ENCODE measurements at places on chromosomes 1 and 21.

GRCh38 chr1:41766546-41766945 lies 152.2 kb downstream of the HIVEP3 start:
- no peak for DNase-seq

DNA sequence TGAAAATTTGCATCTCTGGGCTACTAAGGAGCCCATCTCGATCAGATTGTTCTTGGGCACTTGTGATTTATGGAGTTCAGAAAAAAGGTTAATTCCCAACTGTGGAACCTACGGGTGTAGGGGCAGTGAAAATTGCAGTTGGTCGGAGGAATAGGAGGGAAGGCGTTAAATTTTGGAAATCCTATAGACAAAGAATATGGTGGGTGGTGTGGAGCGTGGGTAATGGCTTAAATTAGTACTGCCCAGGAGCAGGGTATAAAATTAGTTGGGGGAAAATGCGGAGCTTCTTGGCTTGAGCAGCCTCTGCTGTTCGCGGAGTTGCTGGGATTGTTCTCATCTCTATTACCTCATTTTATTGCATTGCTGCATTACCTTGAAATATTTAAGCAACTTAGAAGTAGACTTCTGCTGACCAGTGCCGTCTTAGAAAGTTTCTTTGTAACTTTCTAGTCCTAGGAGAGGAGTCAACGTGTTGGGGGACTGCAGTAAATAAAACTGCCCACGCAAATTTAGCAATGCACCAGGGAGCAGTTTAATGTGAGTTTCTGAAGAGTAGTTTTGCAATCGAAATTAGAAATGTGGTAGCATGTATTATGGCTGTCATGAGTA lies 514 bp downstream of the S1PR1 start:
- no peak for DNase-seq

GRCh38 chr1:101967871-101968270 lies 28.9 kb downstream of the OLFM3 start:
- DNase-seq, result no peak

GRCh38 chr21:30629200-30629599 lies 5.8 kb upstream of the KRTAP20-2 start:
- DNase-seq, result no peak

GRCh38 chr1:177849130-177849529 lies 120.7 kb downstream of the SEC16B start:
- peak; percentile 17 for DNase-seq

GRCh38 chr1:201094832-201095231 lies 17.4 kb downstream of the CACNA1S start:
- no peak for DNase-seq

DNA sequence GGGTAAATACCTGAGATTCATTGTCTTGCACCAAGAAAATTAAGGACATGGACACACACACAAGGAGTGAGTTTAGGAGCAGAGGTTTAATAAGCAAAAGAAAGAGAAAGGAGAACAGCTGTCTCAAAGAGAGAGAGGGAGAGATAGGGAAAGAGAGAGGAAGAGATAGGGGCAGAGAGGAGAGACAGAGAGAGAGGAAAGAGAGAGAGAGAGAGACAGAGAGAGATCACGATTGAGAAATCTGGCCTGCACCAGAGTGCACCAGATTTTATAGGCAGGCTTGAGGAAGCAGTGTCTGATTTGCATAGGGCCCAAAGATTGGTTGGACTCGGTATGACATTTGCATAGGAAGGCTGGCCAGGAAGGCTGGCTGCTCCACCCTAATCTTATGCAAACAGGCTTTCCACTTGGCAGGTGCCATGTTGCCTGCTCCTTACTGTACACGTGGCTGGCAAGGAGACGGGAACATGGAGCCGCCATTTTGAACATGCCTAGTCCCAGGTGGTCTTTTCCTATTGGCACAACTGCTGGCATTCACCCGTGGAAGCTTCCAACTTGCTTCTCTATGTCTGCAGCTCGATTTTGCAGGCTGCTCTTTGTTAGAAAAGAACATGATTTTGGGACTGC lies 419.9 kb downstream of the ZP4 start:
- peak; percentile 34 for DNase-seq

DNA sequence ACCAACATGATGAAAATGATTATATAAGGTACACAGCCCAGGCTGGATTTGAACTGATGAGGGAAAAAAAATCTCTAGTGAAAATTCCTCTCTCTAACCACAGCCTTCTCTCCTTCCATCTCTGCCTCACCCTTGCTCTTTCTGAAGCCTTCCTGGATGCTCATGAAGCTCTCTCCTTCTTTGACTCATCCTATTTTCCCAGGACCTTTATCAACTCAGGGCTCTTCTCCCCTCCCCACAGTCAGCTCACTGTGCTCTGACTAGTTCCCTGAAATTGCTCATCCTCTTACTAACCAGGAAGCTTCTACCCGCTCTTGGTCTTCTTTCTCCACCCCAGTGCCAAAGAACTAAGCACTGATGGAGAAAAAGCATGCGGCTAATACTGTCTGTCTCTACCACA lies 46.4 kb upstream of the ERG start:
- no peak for DNase-seq

DNA sequence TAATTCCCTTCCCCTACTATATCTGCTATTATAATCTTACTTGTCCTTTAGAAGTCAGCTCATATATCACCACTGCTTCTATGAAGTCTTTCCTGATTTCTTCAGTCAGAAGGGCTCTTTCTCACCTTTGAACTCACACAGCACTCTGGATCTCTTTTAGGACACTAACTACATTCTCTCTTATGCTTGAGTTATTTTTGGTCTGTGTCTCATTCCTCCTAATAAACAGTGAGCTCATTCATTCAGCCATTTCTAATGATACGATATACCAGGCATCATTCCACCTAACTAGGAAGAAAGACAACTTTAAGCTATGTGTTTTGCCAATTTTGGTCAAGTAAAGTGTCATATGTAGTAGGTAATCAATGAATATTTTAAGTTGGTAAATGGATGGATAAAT lies 1.2 kb upstream of the STYXL2 start:
- DNase-seq, result no peak

DNA sequence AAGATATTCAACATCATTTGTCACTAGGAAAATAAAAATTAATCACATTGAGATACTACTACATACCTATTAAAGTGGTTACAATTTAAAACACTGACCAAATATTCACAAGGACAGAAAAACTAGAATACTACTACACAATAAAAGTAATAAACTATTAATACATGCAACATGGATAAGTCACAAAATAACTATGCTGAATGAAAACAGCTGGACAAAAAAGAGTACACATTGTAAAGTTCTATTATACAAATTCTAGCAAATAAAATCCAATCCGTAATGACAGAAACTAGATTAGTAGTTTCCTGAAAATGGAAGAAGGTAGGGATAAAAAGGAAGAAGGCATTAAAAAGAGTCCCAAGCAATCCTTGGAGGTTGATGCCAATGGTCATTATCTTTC lies 348.7 kb upstream of the PTBP2 start:
- no peak for DNase-seq

- no peak for DNase-seq
Observed at GRCh38 chr1:92970990-92971689, 9.9 kb upstream of the DIPK1A start.

DNA sequence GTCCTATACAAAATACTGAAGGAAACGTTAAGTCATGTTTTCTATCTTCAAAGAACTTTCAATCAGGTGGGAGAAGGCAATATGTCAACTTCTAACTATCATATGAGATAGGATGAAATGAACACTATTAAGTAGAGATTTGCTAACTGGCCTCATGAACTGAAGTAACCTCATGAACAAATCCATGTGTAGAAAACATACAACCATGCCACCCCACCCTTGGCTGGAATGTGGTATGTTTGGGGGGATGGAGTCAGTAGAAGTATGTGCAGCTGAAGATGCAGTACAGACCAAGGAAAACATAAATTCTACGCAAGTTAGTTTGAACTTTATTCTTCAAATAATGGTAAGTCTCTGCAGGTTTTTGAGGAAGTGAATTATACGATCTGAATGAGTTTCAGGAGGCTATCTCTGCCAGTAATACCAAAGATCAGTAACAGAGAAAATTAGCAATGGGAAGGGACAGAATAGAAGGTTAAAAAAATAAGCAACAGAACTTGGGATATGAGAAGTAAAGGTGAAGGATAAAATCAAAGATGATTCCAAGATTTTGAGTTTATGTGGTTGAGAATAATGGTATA lies 4.5 kb downstream of the TRMT1L start:
- DNase-seq, result no peak

- DNase-seq, result no peak
Observed at GRCh38 chr1:154320882-154321608, at the start of gene AQP10. Gene AQP10 (plus strand): TSS chr1:154321093. CDS start chr1:154321156, 63 bp downstream.

GRCh38 chr1:51341876-51342496 lies 11.6 kb upstream of the TTC39A start:
- no peak for DNase-seq

DNA sequence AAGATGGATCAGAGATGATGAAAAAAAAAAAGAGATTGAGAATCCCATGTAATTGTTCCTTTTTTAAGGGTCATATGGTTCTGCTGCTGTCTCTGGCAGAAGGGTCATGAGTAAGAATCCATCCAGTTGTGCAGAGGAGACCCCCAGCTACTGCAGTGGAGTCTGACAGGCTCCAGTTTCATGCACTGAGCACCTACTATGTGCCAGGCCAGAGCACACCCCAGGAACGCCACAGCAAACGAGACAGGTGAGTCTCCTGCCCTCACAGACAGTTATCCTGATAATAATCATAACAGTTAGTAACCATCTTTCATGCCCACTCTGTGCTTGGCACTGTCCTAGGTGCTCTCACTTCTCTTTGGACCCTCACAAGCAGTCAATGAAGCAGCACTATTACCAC lies 420.0 kb downstream of the MATN1 start:
- no peak for DNase-seq

DNA sequence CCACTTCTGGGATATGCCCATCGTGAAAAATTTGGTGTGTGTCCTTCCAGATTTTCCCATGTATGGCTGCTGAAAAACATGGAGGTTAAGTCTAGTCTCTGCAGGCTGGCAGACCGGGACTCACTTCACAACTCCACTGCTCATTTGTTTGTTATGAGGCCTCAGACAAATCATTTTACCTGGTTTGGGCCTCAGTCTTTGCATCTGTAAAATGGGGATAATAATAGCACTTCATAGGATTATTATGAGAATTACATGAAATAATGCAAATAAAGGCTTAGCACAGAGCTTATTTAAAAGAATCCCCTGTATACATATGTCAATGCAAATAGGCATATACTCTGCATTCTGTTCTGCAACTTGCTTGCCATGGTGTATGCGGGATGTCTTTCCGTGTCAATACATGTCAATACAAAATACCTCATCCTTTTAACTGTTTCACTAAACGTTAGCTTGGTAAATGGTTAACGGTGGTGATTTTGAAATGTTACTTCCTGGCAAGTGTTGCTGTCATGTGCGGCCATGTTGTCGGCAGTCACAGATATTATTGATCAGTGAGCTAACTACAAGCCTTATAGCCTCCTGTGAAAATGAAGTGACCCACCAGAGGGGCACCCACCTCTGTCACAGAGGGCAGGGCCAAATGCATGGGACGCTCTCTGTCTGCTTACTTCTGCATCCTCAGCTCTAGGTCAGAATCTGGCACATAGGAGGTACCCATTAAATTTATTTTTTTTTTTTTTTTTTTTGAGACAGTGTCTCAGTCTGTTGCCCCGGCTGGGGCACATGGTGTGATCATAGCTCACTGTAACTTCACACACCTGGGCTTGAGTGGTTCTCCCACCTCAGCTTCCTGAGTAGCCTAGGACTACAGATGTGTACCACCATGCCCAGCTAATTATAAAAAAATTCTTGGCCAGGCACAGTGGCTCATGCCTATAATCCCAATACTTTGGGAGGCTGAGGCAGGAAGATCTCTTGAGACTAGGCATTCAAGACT lies 4.3 kb downstream of the LCK start:
- DNase-seq, result no peak

- no peak for DNase-seq
Observed at GRCh38 chr1:171346881-171347280, 32.9 kb downstream of the FMO4 start.

DNA sequence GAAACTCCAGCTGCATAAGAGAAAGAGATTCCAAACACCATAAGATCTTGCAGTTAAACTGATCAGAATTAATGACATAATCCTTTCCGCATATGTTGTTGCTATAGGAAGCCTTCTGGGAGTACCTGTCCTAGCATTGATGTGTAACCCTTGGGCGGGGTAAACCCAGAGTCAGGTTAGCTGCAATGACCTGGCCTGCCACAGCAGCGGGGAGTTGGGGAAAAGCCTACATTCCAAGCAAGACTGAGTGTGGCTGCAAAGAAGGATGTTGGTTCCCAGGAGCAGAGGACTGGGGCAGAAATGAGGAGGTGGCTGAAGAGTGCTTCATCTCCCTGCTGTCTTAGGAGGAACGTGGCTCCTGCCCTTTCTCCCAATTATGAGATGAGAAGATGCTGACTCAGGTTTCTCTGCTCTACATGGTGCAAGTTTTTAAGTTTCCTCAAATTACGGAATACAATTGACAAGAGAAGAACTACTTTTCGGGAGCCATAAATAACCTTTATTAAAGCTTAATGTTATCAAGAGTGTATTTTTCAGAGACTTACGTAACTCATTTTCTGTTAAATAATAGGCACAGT lies 142.1 kb downstream of the RYR2 start:
- no peak for DNase-seq

DNA sequence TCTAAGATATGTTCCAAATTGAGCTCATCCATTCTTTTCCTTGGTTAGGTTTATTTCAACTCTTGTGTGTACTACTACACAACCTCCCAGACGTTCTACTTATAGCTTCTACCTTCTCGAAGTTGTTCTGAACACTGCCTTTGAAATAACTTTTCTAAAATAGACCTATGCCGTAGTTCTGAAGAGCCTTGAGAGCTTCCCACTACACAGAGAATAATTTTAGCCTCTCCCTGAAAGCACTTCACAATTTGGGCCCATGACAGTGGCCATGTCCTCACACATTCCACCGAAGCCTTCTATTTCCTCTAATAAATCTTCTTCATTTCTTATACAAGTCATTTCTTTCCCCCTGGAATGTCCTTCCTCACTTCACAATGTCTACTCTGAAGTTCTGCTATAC lies 62.2 kb downstream of the CRB1 start:
- no peak for DNase-seq

GRCh38 chr1:28965271-28965870 lies 51.0 kb downstream of the EPB41 start:
- DNase-seq, result no peak

GRCh38 chr1:53325326-53326087 lies 2.4 kb downstream of the LRP8 start:
- DNase-seq, result no peak

GRCh38 chr1:100481303-100481702 lies 56.6 kb upstream of the GPR88 start:
- no peak for DNase-seq
